Tongue (tissue), 3 donors: ENCODE measurements at places on chromosomes 3 and 15.

DNA sequence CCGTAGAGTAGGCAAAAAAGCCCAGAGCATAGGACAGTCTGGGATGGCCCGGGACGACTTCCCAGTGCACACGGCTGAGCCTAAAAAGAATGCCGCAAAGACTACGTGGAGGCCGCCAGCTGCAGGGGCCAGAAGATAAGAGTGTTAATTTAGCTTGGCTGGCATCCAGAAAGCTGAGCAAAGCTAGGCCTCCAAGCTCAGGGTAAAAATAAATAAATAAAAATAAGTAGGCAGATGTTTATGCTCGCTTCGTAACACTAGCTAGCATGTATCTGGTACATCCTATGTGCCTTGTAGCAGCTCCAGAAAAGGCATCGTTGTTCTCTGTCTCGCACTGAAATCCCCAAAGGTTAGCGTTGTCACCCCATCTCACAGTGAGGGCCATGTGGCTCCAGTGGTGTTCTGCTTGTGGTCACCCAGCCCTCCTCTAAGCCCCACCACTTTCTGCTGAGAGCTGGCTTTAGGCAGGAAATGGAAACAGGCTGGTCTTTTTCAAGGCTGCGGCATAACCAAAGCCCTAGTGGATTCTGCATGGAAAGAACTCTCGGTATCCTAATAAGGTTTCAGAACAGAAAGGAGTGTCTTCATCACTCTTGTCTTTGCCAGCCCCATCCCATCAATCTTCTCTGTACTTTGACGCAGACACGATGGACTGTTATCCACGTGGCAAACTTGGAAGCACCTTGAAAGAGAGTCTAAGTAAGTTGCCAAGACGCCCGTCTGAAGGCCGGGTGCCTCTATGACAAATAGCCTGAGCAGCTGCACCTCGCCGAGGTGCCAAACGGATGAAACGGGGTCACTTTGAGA is 58.1 kb upstream of the MEF2A start:
- peak; percentile 85 for DNase-seq

GRCh38 chr3:106190296-106190695 is 321.5 kb upstream of the CBLB start:
- no peak for DNase-seq

- peak; percentile 71 for DNase-seq
Observed at GRCh38 chr3:12175844-12176453, 17.2 kb upstream of the TIMP4 start.

DNA sequence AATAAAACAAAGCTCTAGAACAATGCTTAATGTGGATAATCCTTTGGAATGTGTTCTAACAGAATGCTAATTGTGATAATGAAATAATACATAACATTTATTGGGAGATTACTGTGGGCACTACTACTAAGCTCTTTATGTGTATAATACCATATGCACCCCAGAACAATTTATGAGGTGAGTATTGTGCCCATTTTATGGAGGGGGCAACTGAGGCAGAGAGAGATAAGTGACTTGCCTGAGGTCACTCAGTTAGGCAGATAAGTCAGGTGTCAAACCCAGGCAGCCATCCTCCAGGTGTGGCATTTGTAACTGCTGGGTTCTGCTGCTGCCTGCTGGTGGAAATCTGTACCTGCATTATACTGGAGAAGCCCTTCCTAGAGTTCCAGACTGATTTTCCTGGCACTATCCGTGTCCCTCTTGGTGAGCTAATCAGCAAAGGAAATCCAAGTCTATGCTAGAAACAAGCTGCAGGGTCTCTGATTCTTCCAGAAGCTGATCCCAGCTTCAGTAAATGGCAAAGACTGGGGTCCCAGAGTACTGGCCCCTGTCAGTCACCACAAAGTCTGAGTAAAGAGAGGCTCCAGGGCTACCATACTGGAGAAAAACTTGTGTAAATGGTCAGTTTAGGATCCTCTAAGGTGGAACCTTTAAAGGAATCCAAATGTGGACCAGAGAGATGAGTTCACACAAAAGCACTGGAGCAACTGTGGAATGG is 22.6 kb upstream of the RBP1 start:
- peak; percentile 30 for DNase-seq

GRCh38 chr15:42069496-42070278 is 24.7 kb downstream of the PLA2G4D start:
- no peak for DNase-seq

- DNase-seq, result no peak
Observed at GRCh38 chr3:37475435-37475834, 301.1 kb upstream of the LRRFIP2 start.

DNA sequence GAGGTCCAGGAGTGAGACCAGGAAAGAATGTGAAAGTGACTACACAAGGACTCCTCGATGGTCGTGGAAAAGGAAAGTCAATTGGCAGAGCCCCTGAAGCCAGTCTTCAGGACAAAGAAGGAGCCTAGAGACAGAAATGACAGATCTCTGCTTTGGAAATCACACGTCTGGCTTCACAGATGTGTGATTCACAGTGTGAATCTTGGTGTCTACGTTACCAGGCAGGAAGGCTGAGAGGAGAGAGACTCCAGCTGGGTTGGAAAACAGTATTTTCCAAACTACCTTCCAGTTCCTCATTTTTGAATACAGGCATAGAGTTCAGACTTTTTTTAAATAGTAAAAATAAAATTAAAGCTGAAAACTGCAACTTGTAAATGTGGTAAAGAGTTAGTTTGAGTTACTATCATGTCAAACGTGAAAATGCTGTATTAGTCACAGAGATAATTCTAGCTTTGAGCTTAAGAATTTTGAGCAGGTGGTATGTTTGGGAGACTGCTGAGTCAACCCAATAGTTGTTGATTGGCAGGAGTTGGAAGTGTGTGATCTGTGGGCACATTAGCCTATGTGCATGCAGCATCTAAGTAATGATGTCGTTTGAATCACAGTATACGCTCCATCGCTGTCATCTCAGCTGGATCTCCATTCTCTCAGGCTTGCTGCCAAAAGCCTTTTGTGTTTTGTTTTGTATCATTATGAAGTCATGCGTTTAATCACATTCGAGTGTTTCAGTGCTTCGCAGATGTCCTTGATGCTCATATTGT is 6.0 kb downstream of the CCR2 start:
- peak; percentile 76 for DNase-seq
